ENCODE measurements at places on chromosomes 3 and 15.

DNA sequence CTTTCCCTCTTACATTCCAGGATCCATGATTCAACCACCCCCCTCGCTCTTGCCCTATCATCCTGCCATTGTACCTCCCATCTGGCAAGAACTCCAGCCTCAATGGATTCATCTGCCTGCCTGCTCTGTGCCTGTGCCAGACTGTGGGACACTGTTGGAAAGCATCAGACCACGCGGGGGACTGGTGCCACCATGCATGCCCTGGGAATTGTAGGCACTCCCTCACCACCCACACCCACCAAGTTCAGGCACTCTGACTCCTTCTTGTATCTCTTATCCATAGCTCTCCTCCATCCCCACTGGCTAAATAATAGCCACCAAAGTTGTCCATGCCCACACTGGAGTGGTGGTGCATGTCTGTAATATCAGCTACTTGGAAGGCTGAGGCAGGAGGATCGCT lies 143.8 kb downstream of the TPRA1 start:
- peak; percentile 40 for DNase-seq

DNA sequence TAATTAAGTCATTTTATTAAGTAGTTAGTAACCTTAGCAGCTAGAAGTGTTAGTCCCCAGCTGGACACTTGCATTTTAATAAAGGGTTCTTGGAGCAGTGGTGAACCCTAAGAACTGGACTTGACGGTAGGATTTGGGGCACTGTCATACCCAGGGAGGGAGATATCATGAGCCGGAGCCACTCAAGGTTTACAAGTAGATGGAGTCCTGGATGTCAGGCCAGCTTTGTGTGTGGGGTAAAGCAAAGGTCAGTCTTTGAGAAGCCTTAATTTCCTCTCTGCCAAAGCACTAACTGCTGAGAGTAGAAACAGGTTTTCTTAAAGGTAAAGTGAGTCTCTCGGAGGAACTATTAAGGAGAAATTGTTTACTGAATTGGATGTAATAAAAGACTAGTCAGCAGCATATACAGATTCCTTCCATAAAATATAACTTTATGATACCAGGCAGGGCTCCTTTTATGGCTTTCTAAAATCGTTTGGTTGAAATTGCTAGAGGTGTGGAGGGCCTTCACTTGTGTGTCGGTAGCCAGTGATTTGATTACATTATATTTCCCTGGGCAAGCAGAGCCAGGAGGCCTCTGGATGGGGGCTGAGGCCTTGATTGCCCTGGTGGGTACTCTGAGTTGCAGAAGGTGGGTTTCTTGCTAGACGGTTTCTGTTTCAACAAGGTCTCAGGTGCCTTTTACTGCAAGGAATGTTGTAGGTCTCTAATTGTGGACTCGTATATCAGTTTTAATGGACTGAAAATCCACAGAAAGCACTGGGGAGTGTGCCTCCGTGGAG lies 23.1 kb downstream of the SQOR start:
- DNase-seq: no peak

DNA sequence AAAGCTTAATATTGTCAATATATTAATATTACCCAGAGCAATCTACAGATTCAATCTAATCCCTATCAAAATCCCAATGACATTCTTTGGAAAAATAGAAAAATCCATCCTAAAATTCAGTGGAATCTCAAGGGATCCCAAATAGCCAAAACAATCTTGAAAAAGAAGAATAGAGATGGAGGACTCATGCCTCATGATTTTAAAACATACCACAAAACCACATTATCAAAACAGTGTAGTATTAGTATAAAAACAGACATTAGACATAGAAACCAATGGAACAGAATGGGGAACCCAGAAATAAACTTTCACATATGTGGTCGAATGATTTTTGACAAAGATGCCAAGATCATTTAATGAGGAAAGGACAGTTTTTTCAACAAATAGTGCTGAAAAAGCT lies 14.6 kb downstream of the NEK4 start:
- no peak for DNase-seq

GRCh38 chr3:113560271-113560670 lies 27.9 kb downstream of the SIDT1 start:
- DNase-seq: no peak

DNA sequence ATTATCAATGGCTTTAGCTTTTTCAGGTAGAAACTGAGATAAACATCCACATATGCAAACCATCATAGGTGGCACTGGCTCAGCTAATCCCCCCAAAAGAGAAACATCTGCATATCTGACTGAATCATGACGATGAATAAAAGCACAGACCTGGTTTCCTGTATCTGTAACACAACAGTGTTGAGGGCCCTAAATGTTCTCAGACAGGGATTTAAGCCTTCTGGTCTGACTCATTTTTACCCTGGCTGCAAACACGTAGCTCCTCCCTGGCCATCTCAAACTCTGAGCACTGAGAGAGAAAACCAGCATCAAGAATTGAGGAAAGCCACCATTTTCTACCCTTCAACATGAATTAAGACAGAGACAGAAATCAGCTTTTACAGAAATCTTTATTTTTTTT lies 35.2 kb downstream of the GLB1 start:
- DNase-seq: no peak

GRCh38 chr3:76438971-76439370 lies 600.9 kb upstream of the ROBO2 start:
- DNase-seq: no peak

DNA sequence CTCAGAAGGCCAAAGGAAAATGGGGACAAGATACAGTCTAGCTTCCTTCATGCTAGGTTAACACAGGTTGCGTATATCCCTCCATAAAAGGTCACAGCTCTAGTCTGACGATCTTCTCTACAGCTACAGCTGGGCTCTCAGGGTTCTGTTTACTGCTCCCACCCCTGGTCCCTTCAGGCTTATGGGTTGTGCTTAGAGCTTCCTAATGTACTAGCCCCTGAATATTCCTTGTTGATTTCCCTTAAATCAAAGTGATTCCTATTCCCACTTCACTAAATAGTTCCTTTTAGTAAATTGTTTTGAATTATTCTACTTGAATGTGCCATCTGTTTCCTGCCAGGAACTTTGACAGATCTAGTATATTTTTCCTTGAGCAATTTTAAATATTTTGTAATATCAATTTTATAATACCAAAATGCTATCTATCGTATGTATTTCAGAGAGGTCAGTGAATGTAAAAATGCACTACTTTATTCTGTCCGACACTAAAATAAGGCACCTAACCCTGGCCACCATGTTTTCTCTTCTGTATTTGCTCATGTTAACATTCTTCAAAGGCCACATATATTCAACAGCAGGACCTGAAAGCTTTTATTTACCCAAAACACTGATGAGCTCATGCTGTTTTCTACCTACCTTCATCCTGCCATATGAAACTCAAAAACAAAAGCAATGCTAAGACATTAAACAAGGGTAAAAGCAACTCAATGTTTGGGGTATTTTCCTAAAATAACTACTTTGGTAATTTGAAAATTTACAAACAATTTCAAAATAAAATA lies 92.8 kb upstream of the TGFBR2 start:
- no peak for DNase-seq

DNA sequence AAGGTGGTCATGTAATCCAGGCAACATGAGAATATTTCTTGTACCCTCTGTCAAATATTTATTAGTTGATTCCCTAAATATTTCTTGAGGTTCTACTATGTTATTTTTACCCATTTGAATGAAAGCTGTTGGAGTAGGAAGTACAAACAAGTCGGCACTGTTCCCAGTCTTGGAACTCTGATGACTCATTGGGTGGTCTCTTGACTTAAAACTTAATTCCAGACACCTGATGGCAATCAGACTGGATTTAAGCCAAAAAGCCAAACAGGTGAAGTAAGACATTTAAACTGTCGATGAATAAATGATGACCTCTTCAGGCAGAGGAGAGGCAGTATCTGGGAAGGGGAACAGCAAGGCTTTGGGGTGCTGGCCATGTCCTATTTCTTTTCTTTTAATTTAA lies 22.8 kb downstream of the C2CD4A start:
- no peak for DNase-seq

GRCh38 chr15:52496776-52497470 lies 31.8 kb downstream of the MYO5A start:
- DNase-seq: no peak

DNA sequence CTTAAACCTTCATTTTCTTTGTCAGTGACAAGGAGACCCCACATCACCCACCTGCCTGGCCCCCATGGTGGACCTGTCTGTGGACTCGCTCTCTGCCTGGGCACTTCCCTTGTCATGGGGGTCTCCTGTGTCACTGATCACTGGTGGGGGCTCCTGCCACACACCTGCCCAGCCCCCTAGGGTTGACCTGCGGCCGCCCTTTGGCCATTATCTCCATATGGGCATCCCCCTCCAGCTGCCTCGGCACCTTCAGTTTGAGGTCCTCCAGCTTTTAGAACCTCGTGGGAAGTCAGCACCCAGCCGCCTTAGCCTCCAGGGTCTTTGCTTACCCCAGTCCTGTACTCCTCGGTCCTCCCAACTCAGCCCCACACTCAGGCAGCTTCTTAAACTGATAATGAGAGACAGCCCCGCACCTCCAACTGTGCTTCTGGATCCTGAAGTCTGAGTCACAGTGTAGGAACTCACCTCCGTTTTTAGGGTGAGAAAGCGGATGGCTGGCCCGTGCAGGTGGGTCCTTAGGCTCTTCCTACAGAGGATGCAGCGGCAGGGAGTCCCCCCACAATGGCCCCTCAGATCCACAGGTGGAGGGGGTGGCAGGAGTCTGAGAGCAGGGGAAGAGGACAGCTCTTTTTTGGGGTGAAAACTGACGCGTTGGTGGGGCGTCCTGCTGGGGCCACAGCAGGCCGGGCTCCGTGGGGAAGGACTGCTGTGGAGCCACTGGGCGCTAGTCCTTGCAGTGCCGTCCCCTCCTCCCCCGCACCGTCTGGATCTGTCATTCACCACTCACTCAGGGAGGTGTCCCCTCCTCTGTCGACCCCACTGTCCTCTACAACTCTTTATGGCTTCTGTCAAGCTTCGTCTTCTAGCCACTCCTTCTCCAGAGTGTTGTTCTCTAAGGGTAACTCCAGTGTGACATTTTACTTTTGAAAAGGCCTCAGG lies 8.7 kb upstream of the PRR23E start:
- peak; percentile 40 for DNase-seq

DNA sequence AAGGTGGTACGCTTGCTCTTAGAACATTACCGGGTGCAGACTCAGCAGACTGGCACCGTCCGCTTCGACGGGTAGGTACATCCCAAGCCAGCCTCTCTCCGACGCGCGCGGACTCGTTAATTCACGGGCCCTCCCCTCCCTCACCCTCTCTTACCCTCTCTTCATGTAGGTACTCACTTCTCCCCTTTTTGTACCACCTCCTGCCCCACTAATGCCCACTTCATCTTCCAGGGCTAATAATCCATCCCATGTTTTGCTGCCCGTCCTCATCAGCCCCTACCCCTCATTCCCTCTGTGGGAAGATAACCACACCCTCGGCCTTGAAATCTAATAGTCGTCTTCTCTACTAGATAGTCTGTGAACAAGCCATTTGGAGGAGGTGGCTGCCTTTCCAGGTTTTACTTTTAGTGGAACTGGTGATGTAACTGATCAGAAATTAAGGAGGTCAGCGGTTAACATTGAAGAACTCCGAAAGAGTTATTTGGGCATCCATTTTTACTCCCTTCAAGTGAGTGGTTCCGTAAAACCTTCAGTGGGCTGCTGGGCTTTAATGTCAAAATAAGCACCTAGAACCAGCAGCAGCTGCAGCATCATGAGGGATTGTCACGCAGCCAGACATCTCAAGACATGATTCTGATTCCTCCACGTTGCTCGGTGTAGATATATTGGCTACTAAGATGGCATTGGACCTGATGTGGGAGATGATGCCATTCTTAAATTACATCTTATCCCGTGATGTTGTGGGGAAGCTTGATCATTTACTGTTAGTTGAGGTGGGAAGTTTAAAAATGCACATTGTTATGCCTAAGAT lies 1.3 kb downstream of the FEM1B start:
- DNase-seq: no peak

DNA sequence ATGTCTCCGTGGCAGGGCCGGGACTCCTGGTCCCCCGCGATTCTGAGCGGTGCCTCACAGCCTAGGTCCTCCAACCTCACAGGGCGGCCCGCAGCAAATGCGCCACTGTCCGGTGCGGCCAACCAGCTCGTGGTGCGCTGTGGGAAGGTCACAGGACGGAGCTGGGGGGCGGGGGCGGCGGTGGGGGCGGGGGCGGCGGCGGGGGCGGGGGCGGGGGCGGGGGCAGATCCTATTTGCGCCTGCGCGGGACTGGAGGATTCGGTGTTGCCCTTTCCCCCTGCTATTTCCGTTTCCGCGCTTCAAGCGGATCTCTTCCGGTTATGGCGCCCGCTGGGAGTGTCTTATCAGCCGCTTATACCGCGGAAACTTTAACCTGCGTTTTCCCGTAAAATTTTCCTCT lies 106.7 kb upstream of the SNRPN start:
- DNase-seq: peak; percentile 66

GRCh38 chr3:100288288-100288894 lies 27.6 kb downstream of the TBC1D23 start:
- no peak for DNase-seq

DNA sequence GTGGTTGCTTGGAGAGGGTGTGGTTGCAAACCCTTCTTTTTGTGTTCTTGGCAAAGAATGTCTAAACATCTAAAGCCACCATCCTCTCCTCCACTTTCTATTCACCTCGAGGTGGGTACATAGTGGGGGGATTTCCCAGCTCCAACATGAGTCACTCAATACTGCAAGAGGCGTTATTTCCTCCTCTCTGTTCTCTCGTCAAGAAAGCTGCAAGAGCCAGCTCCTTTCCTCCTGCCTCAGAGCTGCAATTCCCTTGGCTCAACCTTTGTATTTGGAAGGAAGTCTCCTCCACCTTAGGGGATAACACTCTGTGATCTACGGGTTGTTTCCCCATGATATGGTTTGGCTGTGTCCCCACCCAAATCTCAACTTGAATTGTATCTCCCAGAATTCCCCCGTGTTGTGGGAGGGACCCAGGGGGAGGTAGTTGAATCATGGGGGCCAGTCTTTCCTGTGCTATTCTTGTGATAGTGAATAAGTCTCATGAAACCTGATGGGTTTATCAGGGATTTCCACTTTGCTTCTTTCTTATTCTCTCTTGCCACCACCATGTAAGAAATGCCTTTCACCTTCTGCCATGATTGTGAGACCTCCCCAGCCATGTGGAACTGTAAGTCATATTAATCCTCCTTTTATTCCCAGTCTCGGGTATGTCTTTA lies 138.4 kb downstream of the PLCL2 start:
- no peak for DNase-seq

DNA sequence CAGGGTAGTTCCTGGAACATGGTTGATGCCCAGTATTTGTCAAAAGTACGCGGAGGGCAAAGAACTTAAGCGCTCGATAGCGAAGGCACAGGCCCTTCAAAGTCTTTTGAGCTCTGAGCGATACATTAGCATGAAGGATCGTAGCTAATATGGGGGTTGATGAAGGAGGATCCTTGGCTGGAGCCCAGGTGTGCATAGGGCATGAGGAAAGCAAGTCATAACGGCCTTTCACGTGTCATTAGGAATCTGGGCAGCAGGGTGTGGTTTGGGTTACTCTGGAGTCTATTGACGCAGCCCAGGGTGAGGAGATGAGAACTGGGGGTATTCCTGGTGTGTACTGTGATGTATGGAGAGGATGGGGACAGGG lies 31.7 kb downstream of the SPINK8 start:
- DNase-seq: peak; percentile 68

- no peak for DNase-seq
These were observed 222.8 kb upstream of the TPRG1 start for GRCh38 chr3:188948997-188949389.

GRCh38 chr3:30004481-30004880 lies 601.9 kb upstream of the TGFBR2 start:
- no peak for DNase-seq

Data from sigmoid colon (tissue), 7 donors.